Psoas muscle (tissue), 8 donors: ENCODE measurements at places on chromosomes 3 and 15. TPM values are rescaled to one million over a fixed set of nuclear protein-coding genes. Genes with fewer than 3 reads are reported as not detected.
A peak's percentile ranks its signal among the peaks of the same experiment; 100 is the strongest.

Gene TRIM71
- total RNA-seq, result not detected

Gene SSUH2
- 0.24 TPM for total RNA-seq

Gene DUOX1
- 0.54 TPM for total RNA-seq

Gene ACTC1
- 3,379 TPM for total RNA-seq

Gene CHRM5
- total RNA-seq, result not detected

DNA sequence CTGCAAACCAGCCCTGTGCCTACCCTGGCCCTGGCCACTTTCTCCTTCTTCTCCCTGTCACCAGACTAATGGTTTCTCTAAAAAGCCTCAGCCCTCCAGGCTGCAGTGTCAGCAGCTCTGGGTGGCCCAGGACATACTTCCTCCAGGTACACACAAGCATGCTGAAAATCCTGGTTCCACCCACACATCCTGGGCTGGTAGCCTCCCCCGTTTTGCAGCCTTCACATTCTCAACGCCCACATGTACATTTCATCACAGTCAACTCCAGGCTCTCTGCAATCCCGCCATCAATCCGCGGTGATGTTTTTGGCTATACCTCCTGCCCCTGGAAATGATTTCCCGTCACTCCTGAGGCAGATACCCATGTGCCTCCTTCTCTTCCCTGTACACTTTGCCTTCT is 59.4 kb downstream of the MAGEF1 start:
- no peak overlapping the region for H3K4me3 ChIP-seq
- no peak for DNase-seq
- no peaks in the 10 kb centered on the region for H3K27me3 ChIP-seq
- no peak overlapping the region for H3K27ac ChIP-seq
- no peaks in the 10 kb centered on the region for H3K4me1 ChIP-seq

DNA sequence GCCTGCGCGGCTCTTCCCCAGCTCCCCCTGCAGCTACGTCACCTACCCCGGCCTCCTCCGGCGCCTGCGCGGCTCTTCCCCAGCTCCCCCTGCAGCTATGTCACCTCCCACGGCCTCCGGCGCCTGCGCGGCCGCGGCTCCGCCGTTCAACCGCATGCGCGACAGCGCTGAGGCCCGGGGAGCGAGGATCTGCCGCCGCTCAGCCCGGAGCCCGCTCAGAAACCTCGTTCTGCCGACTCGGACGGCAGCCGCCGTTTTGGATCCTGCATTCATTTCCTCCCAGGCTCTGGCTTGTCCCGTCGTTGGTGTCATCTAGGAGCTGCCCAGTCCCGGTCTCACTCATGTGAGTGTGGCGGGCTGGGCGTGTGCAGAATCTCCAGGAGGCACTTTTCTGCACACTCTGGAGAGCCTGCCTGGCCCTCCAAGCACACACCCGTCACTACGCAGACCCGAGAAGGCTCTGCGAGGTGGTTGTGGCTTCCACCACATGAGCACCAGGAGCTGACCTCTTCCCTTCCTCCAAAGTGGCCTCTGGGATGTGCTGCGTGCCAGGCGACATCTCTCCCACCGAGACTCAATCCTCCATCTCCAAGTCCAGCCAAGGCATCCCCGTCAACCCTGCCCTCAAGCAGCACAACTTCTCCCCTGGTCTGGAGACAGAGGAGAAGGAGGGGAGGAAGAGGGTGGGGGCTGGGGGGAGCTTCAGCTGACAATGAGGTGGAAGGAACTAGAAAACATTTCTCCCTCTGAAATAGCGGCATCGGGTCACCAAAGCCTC is 165.3 kb downstream of the CHSY1 start:
- no peak overlapping the region for H3K27ac ChIP-seq
- no peak for DNase-seq
- H3K4me1 ChIP-seq, result peaks cover 4% of the 10 kb centered on the region
- no peaks in the 10 kb centered on the region for H3K27me3 ChIP-seq
- no peak overlapping the region for H3K4me3 ChIP-seq

GRCh38 chr15:99095626-99096025 is 9.3 kb upstream of the SYNM start:
- DNase-seq, result no peak
- peaks cover 25% of the 10 kb centered on the region for H3K4me1 ChIP-seq
- H3K27me3 ChIP-seq, result no peaks in the 10 kb centered on the region
- no peaks in the 10 kb centered on the region for H3K36me3 ChIP-seq

GRCh38 chr3:89072642-89073041 is 34.8 kb upstream of the EPHA3 start:
- H3K27me3 ChIP-seq, result no peaks in the 10 kb centered on the region
- no peaks in the 10 kb centered on the region for H3K4me1 ChIP-seq
- no peaks in the 10 kb centered on the region for H3K36me3 ChIP-seq
- H3K27ac ChIP-seq, result no peak overlapping the region

DNA sequence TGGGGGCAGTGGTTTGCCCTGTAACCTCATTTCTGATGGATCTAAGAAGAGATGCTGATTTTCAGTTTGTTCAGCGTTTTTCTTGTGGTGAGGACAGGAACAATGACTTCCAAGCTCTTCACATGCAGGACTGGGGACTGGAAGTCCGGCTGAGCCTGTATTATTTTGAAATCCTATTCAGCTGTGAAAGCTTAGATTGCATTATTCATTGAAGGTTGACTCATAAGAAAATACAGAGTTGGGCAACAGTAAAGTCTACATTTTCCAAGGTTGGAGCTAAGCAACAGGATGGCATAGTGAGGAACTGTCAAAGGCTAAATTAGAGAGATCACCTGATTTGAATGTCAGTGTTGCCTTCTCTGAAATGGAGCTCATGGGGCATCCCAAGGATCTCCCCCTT is 230.9 kb upstream of the FEZF2 start:
- no peak for DNase-seq
- H3K27me3 ChIP-seq, result no peaks in the 10 kb centered on the region
- no peak overlapping the region for H3K27ac ChIP-seq
- no peaks in the 10 kb centered on the region for H3K36me3 ChIP-seq
- H3K4me1 ChIP-seq, result no peaks in the 10 kb centered on the region

DNA sequence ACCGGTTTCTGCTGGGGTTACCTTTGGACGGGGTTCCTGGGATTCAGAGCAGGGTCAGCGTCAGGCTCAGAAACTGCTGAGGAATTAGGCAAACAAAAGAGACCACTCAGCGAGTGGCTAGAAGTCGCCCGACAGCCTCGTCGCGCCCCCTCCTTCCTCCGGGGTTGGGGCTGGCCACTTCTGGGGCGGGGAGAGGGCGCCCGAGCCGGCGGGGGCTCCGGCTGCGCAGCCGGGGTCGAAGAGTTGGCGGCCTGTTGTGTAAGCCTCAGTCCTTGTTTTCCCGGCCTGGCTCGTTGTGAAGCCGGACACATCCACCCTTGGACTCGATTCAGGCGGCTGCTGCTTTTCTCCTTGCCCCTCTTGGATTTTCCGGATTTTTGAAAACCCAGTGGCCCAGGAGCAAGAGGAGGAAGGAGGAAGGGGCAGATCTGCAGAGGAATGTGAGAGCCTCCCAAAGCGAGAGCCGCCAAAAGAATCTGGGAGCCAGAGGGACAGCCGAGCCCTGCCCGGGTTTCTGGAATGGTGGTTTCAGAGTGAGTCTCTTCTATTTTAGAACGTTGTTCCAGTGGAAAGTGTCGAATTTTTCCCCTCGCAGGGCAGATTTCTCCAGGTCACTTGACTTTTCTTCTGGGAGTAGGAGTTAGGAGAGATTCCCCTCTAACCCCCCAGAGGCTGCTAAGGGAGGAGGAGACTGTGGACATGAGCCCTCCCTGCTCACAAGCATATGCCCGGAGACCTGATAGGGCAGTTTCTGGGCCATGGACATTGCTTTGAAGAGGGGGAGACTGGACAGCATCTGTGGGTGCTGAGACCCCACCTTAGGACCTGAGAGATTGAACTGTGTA is 666 bp downstream of the SNX33 start:
- no peaks in the 10 kb centered on the region for H3K36me3 ChIP-seq
- peak overlapping the region; percentile 87 for H3K27ac ChIP-seq
- peak; percentile 57 for DNase-seq

DNA sequence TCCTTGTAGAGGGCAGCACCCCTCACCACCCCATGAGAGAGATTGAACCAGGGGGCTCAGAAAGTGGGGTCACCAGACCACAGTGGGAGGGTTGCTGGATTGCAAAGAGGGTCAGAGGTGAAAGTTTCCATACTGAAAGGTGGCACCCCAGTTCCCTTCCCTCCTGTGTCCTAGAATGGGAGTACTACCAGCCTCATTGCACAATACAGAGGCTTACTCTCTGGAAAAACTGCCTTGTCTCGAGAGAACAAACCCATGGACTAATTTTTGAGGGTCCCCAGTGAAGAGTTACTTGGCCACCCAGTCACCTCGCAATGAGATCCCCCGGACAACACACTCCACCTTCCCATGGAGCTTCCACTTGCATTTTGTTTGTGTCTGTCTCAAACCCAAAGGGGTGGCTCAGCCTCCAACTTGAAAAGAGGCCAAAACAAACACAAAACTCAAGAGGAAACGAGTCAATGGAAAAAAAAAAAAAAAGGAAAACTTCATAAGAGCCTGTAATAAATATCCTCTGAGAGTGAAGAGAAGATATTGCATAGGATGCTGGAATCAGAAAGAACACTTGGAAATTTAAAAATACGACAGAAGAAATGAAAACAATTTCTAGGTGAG is 18.6 kb downstream of the MESP2 start:
- H3K4me3 ChIP-seq, result no peak overlapping the region
- H3K27ac ChIP-seq, result no peak overlapping the region
- H3K36me3 ChIP-seq, result no peaks in the 10 kb centered on the region
- no peak for DNase-seq

DNA sequence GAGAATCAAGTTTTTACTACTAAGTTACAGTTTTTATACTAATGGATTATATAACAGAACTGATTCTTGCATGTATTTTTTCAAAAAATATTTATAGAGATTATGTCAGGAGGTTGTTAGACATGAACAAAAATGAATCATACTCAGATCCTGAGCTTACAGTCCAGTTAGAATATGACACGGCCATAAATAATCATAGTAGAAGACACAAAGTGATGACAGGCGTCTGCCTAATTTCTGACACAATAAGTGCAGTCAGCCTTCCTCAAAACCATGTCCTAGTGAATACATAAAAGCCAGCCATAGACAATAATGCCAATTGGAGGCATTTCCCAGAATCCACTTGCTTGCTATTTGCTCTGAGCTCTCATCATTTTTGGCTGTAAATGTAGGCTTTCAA is 81.7 kb upstream of the POU1F1 start:
- no peaks in the 10 kb centered on the region for H3K27me3 ChIP-seq
- H3K4me1 ChIP-seq, result no peaks in the 10 kb centered on the region
- no peaks in the 10 kb centered on the region for H3K36me3 ChIP-seq

DNA sequence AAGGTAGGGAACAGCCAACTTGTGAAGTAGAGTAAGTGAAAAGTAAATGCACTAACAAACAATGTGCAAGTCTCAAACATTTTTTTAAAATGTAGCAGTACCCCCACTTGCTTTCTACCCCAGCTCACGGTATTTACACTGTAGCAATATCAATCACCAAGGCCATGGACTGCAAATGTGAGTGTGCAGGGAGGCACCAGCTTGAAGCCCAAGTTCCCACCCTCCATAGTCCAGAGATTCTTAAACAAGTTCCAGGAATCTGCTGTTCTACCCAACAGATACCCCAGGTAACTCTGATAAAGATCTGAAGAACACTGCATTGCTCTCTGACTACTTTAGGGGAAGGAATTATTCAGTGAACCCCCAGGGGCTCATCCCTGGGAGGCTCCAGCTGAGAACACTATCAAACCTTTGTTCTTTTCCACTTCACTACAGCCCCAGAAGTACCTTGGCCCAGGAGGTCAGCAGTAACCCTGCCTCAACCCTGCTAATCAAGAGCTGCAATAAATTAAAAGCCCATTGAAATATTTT is 86.1 kb downstream of the FOXP1 start:
- peaks cover 44% of the 10 kb centered on the region for H3K4me1 ChIP-seq
- no peaks in the 10 kb centered on the region for H3K36me3 ChIP-seq
- H3K4me3 ChIP-seq, result no peak overlapping the region
- peak overlapping the region; percentile 64 for H3K27ac ChIP-seq

DNA sequence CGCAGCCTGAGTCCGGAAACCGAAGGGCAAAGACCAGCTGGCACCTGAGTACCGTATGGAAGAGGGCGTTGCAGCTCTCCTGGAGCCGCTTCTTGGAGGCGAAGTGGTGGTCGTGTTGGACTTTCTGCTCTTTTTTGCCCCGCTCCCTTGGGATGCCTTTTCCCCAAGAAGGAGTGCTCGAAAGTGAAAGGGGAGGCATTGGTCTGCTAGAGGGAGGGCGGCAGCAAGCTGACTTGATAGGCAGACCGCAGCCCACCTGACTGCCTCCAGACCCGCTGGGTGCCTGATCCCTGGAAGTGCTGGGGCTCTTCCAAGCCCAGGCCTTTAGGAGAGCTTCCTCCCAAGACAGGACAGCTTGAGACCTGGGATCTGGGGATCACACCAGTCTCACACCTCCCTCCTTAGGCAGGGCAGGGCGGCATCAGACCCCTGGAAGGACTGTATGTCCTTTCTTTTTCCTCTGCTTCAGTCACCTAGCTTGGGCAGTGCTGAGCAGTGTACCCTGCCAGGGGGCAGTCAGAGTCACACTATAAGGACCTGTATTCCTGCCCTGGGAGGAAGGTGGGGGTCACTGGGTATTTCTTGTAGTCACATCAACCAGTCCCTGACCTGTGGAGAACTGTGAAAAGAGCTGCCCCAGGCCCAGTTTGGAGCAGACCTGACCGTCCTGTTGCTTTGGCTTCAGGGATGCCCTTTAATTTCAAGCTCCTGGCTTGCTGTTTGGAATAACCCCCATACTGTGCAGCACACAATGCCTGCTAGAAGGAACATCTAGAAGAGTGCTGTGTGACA is 2.1 kb downstream of the ACVR2B start:
- peak overlapping the region; percentile 95 for H3K4me3 ChIP-seq
- H3K36me3 ChIP-seq, result no peaks in the 10 kb centered on the region
- H3K27me3 ChIP-seq, result no peaks in the 10 kb centered on the region
- H3K27ac ChIP-seq, result peak overlapping the region; percentile 96
- peaks cover 55% of the 10 kb centered on the region for H3K4me1 ChIP-seq
- DNase-seq, result no peak

DNA sequence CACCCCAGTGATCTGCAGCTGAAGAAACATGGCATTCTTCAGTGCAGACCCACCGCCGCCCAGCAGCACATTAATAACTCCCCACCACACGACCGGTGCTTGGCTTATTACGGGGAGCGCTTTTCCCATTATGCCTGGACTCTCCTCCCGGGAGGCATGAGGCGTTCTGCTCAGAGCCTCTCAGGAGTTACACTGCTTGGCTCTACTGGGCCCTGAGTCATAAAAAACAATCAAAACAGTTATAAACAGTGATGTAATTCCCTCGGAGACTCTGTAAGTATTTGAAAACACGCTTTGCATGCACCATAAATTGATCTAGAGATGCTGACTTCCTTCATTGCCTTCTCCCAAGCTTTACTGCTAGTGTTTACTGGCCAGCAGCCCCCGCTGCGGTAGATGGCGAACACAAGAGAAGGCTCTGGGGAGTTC is 77.1 kb upstream of the SNRPA1 start:
- H3K4me3 ChIP-seq, result no peak overlapping the region
- DNase-seq, result peak; percentile 49
- H3K27ac ChIP-seq, result no peak overlapping the region
- no peaks in the 10 kb centered on the region for H3K4me1 ChIP-seq
